ENCODE measurements at places on chromosomes 2 and 18.

- DNase-seq, result no peak
Observed at GRCh38 chr18:75269696-75270095, 59.1 kb downstream of the TSHZ1 start.

DNA sequence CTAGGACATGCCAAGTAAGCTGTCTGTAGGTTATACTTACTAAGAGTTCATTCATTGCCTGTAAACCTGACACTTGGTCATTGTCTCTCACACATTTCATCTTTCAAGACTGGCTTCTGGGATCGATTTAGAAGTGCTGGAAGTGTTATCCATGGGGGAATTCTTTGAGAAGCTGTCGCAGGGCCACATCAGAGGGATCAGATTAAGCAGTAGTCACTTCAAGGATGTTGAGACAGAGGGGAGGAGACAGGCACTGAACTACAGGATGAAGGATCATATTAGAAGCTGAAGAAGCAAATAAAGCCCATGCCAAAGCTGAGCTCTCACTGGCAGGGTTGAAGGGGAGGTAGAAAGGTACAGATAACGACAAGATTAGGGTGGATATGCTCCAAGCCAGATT lies 49.0 kb downstream of the CDK15 start:
- no peak for DNase-seq

GRCh38 chr2:142165790-142166189 lies 35.0 kb upstream of the LRP1B start:
- DNase-seq, result peak; percentile 14

- DNase-seq, result no peak
Observed at GRCh38 chr2:17455343-17455742, 62.9 kb downstream of the RAD51AP2 start.

DNA sequence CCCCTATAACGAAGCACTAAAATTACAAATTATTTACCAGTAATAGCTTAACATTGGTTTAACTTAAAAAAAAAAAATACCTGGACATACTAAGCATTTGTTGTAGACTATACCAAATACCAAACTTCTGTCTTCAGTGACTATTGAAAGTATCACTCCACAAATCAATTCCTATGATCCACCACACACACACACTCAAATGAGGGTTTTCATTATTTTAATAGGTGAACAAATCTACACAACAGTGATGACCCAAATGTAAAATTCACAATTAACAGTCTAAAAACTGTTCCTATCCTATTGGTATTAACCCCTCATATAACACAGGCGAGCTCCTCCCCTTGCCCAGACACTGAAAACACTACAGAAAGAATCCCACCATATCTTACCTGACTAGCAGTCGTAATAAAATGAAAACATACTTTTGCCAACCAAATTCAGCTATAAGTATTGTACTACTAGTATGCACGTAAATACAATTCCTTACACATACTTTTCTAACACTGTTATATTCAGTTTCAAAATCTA lies 2.5 kb downstream of the SP3 start:
- no peak for DNase-seq

DNA sequence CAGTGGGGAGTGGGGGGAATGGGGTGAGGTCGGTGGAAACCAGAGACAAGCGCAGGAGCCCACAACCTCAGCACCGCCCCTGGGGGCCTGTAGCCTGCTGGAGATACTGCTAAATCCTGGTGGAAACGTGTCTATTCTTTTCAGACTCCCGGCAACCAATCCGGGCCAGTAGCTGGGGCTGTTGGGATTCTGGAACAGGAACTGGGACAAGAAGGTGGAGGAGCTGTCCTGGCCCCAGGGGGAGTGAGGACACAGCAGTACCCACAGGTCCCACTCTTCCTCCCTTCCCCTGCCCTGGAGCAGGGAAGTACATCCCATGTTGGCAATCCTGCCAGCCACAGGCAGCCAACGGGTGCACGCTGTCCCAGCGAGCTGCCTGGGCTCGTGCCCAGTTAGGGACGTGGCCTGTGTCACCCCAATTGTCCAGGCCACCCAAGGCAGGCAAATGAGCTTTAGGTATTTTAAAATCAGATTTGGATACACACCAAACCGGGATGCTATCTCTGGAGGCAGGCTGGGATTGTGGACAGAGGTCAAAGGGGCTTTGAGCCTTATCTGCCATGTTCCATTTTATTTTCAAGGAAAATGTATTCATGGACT lies 51.8 kb downstream of the HS1BP3 start:
- DNase-seq, result no peak

- DNase-seq, result no peak
Observed at GRCh38 chr18:35634323-35634722, 52.8 kb downstream of the GALNT1 start.

DNA sequence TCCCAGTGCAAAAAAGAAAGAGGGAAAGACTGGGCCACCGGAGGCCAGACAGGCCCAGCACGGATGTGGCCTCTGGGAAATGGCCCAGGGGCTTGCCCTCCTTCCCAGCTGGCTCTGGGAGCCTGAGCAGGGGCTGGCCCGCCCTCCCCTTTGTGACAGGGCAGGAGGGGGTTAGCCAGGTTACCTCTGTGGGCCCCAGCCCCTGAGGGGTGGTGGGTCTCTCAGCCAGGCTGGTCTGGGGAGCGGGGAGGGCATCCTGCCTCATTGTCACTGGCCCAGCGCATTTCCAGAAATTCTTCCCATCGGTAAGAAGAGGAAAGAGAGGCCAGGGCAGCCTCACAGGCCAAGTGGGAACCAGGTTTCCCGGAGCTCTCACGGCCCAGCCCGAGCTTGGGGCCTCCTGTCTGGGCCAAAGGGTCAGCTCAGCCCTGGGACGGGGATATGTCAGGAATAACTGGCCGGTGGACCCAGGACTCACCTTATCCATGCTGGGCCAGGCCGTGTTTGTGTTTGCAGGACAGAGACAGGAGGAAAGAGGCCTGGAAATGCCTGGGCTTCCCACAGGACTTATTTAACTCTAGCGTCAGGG lies 182.2 kb downstream of the ZFP36L2 start:
- no peak for DNase-seq

DNA sequence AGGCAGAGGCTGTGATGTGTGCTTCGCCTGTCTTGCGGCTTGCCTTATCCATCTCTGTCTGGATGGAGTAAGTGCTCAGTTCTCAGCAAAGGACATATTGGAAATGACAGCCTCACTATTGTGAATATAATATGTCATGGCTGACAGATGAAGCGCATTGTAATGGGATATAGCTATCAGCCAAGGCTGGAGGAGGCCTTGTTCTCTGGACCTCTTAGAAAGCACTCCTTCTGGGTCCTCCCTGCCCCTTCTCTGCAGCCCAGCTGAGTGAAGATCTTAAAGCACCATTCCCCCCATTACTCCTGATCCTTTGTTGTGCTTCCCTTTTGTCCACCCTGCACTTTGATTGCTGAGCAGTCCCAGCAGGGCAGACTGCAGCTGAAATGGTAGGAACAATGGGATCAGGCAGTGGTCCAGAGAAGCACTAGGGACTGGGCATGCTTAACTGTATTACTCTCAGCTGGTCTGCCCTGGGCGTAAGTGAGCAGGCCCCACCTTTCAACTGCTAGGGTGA lies 265.3 kb downstream of the SETBP1 start:
- peak; percentile 89 for DNase-seq

GRCh38 chr2:37653093-37653492 lies 18.3 kb downstream of the CDC42EP3 start:
- no peak for DNase-seq

DNA sequence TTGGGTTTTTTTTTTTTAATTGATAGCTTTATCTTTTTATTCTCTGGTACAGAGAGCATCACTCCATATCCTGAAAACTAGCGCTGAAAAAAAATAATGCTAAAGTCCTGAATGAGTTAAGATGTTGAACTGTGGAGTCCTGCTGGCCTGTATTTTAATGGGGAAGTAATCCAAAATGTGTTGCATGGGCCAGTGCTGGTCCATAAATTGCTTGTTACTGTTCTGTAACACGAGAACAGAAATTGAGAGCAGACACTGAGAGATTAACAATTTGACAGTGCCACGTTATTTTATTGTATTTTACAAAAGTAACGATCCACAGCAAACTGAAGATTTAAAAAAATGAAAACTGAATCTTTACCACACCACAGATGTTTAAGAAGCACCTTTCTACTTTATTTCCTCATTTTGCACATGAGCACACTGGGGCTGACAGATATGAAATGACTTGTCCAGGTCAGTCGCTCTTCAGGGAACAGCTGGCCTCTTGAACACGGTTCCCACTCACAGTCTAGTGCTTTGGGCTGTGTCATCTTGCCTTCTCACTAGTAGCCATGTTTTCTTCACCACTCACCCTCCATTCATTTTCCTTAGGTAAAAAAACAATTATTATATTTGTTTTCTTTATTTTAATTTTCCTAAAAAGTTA lies 35.3 kb downstream of the ZCCHC2 start:
- DNase-seq, result no peak

GRCh38 chr18:59987102-59987501 lies 87.3 kb downstream of the PMAIP1 start:
- no peak for DNase-seq
